ENCODE measurements at places on chromosomes 12 and 14. TPM values are rescaled to one million over a fixed set of nuclear protein-coding genes. Genes with fewer than 3 reads are reported as not detected.

TAC3 gene
- 5.3 TPM for total RNA-seq

GRCh38 chr12:92186038-92186470 lies 40.4 kb upstream of the BTG1 start:
- no peak for DNase-seq
- H3K4me3 ChIP-seq: no peak overlapping the region
- no peaks in the 10 kb centered on the region for H3K36me3 ChIP-seq
- H3K27ac ChIP-seq: no peak overlapping the region
- H3K27me3 ChIP-seq: no peaks in the 10 kb centered on the region

DNA sequence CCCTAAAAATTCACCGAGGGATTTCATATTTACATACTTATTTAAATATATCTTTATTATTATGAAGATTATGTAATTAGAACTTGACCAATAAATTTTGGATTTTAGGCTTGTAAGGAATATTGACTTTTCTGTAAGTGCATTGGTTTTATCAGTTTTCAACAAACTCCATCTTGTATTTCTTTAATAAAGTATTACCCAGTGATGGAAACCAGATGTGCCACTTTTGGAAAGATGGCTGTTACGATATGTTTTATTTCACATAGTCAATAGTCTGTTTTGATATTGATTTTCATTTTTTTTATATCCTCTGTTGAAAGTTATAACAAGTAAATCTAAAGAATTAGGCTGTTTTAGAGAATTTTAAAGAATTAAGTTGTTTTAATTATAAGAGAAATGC lies 1.8 kb downstream of the MON2 start:
- DNase-seq: no peak
- H3K4me3 ChIP-seq: peak overlapping the region; percentile 42
- no peak overlapping the region for H3K27ac ChIP-seq
- no peaks in the 10 kb centered on the region for H3K27me3 ChIP-seq
- no peaks in the 10 kb centered on the region for H3K36me3 ChIP-seq

DNA sequence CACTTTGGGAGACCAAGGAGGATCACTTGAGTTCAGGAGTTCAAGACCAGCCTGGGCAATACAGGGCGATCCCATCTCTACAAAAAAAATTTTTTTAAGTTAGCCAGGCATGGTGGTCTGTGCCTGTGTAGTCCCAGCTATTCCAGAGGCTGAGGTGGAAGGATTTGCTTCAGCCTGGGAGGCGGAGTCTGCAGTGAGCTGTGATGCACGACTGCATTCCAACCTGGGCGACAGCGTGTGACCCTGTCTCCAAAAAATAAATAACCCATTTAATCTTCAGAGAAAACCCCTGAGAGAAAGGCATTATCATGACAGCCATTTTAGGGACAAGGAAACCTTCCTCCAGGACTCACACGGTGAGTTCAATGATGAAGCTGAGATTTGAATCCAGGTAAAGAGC lies 3.7 kb upstream of the FKBP4 start:
- H3K27me3 ChIP-seq: peaks cover 65% of the 10 kb centered on the region
- no peak overlapping the region for H3K27ac ChIP-seq
- no peak overlapping the region for H3K4me3 ChIP-seq
- no peaks in the 10 kb centered on the region for H3K36me3 ChIP-seq
- peaks cover 1% of the 10 kb centered on the region for H3K4me1 ChIP-seq

- no peak overlapping the region for H3K4me3 ChIP-seq
- no peaks in the 10 kb centered on the region for H3K36me3 ChIP-seq
- H3K27me3 ChIP-seq: no peaks in the 10 kb centered on the region
- no peak overlapping the region for H3K27ac ChIP-seq
Observed at GRCh38 chr12:32087306-32087705, 19.3 kb upstream of the BICD1 start.

DNA sequence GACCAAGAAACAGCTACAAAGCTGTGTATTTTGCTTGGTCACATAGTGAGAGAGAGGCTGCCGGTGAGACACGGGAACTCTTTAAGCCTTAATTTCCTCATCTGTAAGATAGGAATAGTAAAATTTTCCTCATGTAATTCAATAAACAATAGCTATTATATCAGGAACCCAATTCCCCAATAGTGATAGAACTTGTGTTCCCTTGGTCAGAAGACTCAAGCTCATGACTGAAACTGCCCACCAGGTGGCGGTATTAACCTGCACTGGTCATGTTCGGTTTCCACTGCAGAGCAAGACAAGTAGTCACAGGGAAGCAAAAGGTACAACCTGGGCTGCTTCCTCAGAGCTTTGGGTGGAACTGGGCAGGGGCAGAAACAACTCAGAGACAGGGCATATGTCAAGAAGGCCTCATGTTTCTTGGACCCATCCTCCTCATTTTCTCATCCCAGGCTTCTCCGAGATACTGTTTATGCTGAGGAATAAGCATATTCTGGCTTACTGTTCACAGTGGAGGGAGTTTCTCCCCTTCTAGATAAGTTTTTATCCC lies 4.2 kb upstream of the AJUBA start:
- H3K4me3 ChIP-seq: no peak overlapping the region
- no peak overlapping the region for H3K27ac ChIP-seq
- no peaks in the 10 kb centered on the region for H3K27me3 ChIP-seq
- DNase-seq: peak; percentile 83
- H3K36me3 ChIP-seq: peaks cover 1% of the 10 kb centered on the region

DNA sequence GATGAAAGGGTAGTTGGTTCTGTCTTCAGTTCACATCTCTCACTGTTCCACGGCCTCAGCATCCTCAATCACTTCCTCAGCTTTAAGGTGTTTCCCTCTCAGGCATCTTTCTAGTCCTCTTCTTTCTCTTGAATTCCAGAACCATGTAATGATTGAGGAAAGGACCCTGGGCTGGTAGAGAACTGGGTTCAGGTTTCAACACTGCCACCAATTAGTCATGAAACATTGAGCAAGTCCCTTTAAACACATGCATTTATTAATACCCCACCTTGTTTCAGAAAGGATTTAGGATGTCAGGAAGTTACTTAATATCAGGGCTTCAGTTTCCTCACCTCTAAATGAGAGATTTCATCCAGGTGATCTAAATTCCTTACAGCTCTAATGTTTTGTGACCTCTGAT lies 7.2 kb downstream of the DMAC2L start:
- H3K4me1 ChIP-seq: no peaks in the 10 kb centered on the region
- DNase-seq: no peak

GRCh38 chr12:92539110-92539749 lies 163.6 kb upstream of the PLEKHG7 start:
- H3K4me3 ChIP-seq: no peak overlapping the region
- no peak for DNase-seq
- peaks cover 38% of the 10 kb centered on the region for H3K4me1 ChIP-seq
